Stimulated activated CD4-positive, alpha-beta T cell treated with anti-CD3 and anti-CD28 coated beads, Interleukin-2, amount 100 ng/mL, for 24 hours (primary cell): ENCODE measurements at places on chromosomes 1 and 21.
A peak's percentile ranks its signal among the peaks of the same experiment; 100 is the strongest.

- no peak for DNase-seq
Measured at GRCh38 chr1:62384276-62385005, 52.4 kb upstream of the USP1 start.

DNA sequence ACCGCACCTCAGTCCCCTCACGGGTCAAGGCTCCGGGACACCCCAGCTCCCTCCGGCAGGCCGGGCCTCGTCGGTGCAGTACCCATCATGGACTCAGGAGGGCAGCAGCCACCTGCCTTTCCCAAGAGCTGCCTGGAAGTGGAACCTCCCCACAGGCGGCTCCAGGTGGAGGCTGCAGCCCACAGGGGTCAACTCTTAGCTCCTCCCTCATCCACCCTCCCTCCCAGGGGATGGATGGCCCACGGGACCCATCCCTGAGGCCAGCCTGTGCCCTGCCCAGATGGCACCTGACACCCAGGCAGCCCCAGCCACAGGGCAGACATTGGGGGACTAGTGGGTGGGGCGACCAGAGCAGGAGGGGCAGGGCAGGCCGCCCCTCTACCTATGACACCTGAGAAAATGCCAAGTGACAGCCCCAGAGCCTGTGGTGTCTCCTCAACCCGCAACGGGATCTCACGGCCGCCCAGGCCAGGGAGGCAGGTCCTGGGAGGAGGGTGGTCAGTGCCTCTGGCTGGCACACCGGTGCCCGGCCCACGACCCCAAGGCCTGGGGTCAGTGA, 1.2 kb upstream of the ARHGEF16 start:
- DNase-seq, result peak; percentile 82

- no peak for DNase-seq
Measured at GRCh38 chr1:228836427-228836826, 101.1 kb downstream of the RHOU start.

DNA sequence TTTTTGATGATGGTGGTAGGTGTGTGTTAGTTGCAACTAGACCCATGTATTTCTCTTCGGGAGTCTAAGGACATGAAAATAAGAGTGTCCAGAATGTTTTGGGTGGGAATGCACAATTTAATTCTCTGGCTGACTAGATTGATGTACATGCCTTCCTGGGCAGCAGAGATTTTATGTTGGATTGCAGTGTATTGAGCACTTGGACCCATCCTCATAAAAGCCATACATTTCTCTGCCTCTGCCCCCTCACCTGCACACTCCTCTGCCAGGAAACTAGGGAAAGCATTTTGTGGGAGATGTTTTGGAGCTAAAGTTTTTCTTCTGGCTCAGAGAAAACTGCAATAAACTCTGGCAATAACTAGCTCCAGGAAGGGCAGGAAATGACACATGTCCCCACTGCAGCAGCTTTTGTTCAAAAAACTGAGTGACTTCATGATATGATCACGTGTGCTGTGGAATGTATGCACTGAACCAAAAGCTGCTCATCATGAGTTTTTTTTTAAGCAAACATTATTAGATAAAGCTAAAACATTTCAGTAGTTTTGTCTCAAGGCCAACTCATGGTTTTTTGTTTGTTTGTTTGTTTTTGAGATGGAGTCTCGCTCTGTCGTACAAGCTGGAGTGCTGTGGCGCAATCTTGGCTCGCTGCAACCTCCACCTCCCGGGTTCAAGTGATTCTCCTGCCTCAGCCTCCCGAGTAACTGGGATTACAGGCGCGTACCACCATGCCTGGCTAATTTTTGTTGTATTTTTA, 17.6 kb downstream of the RIT1 start:
- DNase-seq, result no peak

DNA sequence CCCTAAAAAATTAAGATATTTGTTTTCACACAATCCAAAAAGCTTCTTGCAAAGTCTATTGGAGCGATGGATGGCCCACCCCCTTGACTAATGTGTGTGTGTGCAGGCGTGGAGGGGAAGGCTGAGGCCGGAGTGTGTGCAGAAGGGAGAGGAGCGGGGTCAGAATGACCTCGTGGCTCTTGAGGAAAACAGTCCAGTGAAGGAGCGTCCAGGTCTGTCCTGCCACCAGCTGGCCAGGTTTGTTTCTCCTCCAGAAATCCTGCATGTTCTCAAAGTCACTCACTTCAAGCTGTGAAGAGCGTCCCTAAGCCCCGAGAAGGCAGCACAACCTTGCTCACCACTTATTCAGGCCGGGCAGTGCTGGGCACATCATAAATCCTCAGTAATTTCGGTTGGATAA, 69.5 kb upstream of the SSX2IP start:
- DNase-seq, result no peak

- no peak for DNase-seq
Measured at GRCh38 chr21:32966120-32966519, 59.6 kb upstream of the OLIG2 start.
